Activated CD8-positive, alpha-beta memory T cell treated with anti-CD3 and anti-CD28 coated beads for 48 hours (primary cell): ENCODE measurements at places on chromosomes 3 and 15.

GRCh38 chr3:159029306-159030026 is 227.6 kb downstream of the MFSD1 start:
- no peak for DNase-seq

DNA sequence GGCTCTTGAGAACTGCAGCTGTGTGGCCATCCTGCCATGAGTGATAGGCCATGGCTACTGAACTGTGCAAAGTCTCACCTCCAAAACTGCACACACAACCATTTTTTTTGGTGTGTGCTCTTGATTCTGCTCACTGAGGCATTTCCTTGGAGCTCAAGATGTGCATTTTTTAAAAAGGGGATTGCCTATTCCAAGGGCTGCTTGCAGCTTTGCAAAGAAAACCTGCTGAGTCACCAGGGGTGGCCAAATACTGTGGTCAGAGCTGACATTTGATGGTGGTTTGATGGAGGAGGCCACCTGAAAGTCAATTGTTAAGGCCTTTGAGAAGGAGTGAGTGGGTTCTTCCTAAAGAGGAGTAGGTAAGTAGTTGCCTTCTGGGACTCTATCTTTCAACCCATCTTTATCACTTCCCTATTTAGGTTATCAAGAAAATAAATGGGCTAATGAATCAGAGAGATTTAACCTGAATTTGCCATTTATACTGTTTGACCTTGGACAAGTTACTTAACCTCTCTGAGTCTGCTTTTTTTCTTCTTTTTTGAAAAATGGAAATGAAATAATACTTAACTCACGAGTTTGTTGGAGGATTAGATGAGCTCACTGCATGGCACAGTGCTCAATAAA is 87.9 kb downstream of the CHST2 start:
- DNase-seq, result no peak

DNA sequence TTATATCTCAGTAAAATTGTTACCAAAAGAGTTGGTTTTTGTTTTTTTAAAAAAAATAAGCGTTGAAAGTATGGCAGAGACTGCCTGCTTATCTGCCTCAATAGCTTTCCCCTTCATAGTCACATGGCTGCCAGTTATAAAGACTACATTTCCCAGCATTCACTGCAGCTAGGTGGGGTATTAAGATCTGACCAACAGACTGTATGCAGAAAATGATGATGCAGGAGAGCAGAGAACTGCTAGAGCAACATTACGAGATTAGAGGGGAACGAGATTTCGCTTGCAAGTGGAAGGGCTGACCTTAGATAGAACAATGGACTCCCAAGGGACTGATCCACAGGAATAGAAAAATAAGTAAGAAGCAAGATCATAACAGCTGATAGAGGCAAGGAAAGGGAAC is 14.3 kb downstream of the RHOA start:
- DNase-seq, result no peak

DNA sequence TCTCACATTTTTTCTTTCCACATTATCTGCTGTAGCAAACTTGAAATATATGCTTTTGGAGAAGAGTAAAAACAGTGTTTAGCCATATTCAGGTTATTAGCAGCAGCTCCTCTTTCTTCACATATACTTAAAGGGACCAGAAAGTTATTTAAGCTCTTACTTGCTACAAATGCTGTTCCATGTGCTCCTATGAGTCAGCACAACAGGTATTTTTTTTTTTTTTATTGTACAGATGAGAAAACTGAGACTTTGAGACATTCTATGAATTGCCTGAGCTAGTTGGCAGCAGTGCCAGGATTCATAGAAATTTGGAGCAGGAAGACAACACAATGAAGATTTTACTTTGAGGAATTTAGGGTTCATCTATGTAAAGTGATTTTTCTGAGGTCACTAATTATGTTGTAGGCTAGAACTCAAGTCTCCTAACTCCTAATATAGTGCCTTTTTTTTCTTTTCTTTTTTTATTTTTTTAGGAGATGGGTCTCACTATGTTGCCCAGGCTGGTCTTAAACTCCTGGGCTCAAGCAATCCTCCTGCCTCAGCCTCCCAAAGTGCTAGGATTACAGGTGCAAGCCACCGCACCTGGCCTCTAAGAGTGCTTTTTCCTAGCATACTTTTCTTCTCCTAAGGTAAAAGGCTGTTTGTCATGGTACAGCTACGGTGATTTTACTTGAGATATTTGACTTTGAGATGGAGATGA is 23.6 kb downstream of the SETD5 start:
- DNase-seq, result no peak
